ENCODE measurements at places on chromosomes 3 and 15.

DNA sequence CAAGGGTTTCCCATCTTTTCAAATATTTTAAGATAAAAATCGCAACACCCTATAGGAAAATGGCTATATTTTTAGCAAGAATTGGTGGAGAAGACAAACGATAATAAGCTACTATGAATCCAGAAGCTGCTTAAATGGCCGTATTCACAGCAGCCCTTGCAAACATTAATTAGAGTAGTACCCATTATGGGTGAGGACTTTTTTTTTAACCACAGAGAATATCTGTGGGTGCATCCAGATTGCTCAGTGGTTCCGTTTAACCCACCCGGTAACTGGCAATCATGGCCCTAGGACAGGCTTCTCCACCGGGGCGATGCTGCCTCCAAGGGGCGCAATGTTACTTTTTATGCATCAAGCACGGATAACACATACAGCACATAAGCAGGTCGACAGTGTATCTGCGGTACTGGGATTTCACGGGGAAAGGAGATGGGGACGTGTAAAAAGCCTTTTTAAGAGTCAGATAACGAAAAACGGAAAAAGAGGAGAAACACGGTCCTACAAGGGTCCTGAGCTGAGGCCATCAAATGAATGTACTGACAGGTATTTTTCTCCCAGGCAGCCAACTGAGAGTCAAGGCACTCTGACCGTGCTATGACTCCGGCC, 968 bp upstream of the TMEM266 start:
- DNase-seq, result no peak

- no peak for DNase-seq
These were observed 108.6 kb upstream of the LRRFIP2 start for GRCh38 chr3:37283011-37283410.

GRCh38 chr15:95911570-95912279, 418.8 kb upstream of the NR2F2 start:
- no peak for DNase-seq

- DNase-seq, result no peak
These were observed 139.3 kb downstream of the RSRC1 start for GRCh38 chr3:158249183-158249582.

GRCh38 chr15:101406526-101407195, 82.8 kb downstream of the PCSK6 start:
- DNase-seq, result no peak

DNA sequence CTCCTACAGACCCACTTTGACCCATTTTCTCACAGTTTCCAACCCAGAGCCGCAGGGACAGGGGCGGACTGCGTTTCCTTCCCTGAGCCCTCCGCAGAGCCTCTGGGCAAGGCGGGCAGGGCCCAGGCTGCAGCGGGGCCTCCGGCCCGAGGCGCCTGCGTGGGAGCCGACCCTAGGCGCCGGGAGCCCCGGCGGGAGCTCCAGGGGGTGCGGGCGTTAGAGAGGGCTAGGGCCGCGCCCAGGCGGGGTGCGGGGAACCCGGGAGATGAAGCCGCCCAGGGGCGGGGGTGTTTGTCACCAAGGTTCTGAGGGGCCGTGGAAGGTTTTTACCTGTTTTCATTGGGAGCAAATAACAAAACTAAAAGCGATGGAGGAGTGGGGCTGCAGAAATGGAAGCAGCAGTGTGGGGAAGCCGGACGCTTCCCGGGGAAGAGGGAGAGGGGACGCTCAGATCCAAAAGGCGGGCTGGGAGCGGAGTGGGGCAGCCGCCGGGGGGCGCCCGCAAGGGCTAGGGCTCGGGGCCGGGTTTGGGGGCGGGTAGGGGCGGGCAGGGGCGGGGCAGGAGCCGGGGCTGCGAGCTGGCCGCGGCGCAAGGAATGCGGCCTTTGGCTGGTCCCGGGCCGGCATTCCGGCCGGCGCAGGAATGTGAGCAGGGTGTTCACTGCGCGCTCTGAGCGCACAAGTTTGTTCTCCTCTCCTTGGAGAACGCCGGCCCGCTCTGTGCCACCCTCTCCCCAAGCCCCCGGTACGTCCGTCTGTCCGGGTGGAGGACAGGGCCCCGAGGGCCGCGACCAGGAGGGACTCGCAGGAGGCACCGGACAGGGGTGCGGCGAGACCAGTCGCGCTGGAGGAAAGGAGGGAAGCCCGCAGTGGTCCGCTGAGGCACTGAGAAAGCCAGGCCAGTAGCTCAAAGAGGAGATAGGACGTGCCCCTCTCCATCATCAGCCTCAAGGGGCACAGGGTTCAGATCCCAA, 61.1 kb downstream of the AMOTL2 start:
- no peak for DNase-seq

GRCh38 chr3:185796431-185797107, 28.3 kb downstream of the IGF2BP2 start:
- no peak for DNase-seq

DNA sequence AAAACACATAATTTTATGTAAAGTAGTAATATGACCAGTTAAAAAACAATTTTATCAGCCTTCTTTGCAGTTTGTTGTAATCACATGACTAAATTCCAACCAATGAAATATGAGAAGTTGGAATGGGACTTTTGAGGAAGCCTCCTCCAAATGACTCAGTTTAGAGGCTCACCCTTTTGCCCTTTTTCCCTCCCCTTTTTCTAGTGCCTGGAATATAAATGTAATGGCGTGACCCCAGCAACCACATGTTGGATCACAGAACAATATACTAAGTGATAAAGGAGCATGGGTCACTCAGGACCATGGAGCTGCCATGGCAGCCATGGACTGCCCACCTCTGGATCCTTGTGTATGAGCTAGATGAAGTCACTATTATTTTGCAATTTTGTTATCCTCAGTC, 48.8 kb upstream of the HEG1 start:
- no peak for DNase-seq

DNA sequence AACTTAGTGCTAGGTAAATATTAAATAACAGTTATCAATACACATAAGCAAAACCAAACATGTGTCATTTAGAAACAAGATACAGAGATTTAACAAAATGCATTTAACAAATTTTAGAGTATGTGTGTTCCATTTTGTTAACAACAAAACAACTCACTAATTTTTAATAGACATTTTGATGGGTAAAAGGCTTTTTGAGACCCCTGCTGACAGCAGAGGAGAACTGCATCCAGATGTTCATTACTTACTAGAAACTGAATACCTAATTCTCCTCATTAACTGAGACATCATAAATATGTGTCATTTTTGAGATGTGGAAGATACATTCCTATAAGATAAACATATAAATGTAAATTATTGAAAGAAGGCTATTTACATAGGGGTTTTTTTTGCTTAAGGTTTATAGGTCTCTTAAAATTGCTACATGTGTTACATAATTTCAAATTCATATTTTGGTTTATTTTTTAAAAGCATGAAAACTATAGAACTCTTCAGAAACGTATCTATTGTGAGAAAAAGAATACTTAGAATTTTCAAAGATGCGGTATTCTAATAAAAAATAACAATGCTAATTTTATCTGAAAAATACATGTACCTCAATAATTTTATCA, 1009.8 kb downstream of the TUSC7 start:
- no peak for DNase-seq

GRCh38 chr3:26438981-26439884, 183.3 kb upstream of the LRRC3B start:
- DNase-seq, result no peak

- DNase-seq, result no peak
These were observed 102.4 kb downstream of the NR1D2 start for GRCh38 chr3:24047513-24047912.

DNA sequence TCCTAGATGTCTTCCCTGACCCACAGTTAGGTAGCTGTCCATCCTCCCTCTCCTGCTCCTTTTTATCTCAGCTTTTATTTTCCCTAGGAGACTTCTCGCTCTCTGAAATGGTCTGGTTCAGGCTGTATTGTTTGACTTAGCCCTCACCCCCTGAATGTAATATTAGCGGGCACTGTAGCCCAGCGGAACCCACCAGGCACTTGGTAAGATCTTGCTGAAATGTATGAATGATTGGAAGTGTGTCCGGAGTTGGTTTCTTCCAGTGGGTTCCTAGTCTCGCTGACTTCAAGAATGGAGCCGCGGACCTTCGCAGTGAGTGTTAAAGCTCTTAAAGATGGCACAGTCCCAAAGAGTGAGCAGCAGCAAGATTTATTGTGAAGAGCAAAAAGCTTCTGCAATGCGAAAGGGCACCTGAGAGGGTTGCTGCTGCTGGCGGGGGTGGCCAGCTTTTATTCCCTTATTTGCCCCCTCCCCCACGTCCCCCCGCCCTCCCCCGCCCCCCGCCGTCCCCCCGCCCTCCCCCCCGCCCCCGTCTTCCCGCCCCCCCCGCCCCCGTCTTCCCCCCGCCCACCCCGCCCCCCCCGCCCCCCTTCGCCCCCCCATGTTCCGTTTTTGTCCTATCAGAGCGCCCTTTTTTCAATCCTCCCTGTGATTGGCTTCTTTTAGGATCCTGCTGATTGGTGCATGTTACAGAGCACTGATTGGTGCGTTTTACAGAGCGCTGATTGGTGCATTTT, 694 bp upstream of the EEFSEC start:
- DNase-seq, result no peak

DNA sequence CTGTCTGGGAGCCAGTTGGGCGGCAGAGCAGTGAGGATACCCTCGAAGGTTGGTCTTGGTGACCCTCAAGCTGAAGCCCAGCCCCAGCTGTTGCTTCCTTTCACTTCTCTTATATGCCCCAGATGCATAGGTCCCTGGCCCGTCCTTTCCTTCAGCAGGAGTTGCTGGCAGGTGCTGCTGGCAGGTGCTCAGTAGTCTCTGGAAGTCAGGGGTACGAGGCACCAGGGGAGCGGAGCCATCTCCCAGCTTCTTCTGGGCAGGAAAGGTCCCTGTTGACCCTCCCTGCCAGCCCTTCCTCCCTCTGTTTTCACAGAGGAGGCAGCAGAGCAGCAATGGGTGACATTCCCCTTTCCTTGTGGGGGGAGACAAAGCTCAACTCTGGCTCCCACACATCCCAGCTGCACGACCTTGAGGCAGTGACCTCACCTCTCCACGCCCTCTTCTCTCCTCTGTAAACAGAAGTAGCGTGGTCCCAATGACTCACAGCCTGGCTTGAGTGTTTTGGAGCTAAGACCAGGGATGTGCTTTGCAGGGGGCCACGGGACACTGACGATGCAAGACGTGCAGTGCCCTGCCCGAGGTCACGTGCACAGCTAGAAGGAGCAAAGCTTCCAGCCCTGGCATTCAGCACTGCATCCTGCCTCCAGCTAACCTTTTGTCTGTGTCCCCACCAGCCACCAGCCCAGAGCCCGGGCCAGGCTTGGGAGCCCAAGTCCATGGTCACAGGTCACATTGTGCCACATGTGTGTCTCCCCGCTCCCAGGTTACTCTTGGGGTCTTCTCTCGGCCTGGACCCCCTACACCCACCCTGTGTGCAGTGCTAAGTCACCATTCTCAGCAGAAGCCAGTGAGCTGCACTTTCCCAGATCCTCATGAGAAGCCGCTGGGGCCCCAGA, 49.7 kb downstream of the SLC6A6 start:
- DNase-seq, result no peak

GRCh38 chr3:179666436-179667035, 13.7 kb downstream of the USP13 start:
- no peak for DNase-seq

DNA sequence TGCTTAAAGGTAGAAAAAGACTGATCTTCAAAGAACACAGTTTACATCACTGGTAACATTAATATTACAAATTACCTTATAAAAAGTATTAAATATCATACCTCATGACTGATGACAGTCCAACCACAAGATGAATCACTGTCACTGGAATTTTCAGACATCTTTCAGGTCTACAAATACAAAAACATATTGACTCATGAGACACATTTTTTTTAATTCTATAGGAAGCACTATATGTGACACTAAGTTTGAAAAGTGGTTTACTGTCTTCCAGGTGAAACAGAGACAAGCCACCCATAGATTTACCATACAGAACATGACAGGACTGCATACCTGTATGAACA, 18.9 kb downstream of the CCPG1 start:
- no peak for DNase-seq

- DNase-seq, result peak; percentile 64
These were observed 1.3 kb upstream of the PIGZ start for GRCh38 chr3:196969660-196970546.

GRCh38 chr3:110767156-110767555, 304.5 kb upstream of the NECTIN3 start:
- DNase-seq, result no peak

GRCh38 chr3:121998030-121998580, 23.9 kb downstream of the ILDR1 start:
- no peak for DNase-seq

DNA sequence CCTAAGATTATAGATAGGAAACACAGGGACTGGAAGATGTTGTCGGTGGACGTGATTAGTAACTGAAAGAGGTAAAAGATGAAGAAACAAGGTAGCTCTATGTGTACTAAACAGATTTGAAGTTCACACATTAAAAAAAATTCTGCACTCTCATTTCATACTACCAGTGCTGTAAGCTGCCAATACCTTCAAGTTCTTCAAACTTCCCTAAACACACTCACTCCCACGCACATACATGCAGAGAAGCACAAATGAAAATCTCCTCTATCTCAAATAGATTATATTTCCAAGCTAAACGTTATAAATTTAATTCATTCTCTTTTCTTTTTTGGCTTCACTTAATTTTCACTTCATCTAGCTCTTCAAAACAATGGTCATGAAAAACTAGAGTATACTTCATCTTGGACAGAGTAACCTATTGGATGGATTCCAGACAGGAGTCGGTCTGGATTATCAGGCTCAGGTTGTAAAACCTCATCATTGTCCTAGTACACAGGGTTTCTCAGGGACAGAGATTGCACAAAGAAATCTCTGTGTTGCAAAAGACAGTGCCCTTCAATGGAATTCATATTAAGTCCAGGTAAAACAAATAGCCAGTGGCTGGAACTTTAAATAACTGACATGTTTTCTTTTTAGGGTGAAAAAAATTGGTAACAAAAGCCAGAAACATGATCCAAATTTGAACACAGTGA, 408.1 kb upstream of the ZNF385D start:
- no peak for DNase-seq

- DNase-seq, result no peak
These were observed 837.0 kb upstream of the CFAP20DC start for GRCh38 chr3:59886790-59887189.

DNA sequence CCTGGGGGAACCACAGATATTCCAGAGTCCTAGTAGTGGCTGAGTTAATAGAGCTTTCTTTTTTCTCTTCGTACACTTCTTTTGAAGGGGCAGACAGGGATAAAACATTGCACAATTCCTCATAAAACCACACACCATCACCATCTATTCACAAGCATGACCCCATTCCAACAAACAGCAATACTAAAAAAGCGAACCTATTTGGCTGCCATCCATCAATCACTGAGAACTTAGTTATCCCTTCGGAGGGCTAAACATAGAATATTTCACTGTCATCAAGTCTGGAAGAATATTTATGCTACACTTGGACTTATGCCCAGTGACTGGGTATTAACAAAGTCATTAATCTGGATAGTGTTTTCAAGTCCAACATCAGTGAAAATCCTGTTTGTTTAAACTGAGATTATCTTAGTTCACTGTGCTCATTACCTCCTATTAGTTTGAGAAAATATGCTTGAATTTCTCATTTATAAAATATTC, 80.3 kb upstream of the PRTG start:
- no peak for DNase-seq

DNA sequence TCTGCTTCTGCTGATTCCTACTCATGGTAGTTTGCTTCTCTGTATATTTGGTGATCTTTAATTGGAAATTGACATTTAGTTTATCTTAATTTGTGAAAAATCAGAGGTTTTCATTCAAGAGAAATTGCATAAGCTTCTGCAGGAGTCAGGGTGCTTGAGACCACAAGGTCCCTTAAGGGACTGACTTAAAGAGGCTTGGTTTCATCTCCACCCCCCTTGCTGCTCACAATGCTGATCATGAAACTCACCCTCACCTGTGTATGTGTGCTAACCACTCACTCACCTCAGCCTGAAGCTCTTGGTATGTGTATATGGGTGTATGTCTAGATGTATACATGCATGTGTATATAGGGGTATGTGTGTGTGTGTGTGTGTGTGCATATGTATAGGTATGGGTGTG, 11.4 kb downstream of the PGPEP1L start:
- DNase-seq, result no peak

All from stimulated activated CD4-positive, alpha-beta T cell treated with anti-CD3 and anti-CD28 coated beads, Interleukin-15, amount 100 ng/mL, for 1 hour (primary cell).